ENCODE measurements at places on chromosomes 6 and 20. TPM values are rescaled to one million over a fixed set of nuclear protein-coding genes. Genes with fewer than 3 reads are reported as not detected.
A peak's percentile ranks its signal among the peaks of the same experiment; 100 is the strongest.

The DYNLT2 gene
- total RNA-seq = 3.0 TPM

The XRN2 gene
- total RNA-seq = 67.1 TPM

The EPPIN gene
- 0.17 TPM for total RNA-seq

The SIRPG gene
- total RNA-seq = not detected

The PSMB8 gene
- 12.4 TPM for total RNA-seq

The SALL4 gene
- total RNA-seq = 2.3 TPM

DNA sequence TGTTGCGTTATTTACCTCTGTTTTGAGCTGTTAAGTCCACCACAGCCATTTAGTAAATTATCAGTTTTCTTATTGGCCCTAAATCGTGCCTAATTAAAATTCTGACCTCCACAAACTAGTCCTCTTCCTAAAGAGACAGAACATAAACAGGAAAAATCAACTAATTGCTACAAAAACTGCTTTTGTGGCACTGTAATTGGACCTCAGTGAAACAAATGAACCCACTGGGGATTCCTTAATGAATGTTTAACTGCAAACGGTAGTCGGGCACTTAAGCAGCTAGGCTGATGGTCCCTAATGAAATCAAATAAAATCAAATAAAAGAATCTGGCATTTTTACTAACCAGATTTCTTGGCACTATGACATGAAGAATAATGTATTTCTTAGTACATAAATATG is 513.4 kb upstream of the SLC35B3 start:
- peak; percentile 79 for DNase-seq

DNA sequence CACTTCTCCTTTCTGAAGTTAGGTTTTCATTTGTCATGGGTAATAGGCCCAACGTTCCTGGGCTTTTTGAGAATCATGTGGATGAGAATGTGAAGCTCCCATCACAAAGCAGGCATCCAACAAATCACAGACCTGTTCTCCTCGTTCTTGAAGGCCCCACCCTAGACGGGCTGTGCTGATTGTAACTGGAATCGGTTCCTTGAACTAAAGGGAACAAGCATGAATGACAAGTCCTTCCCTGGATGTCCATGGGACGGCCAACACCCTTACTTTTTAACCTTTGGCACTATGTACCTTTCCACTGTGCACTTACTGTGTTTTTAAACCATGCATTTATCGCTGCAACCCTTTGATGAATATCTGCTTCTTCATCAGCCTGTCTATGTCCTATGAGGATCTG is 438.2 kb downstream of the CD83 start:
- DNase-seq = no peak

GRCh38 chr20:59891581-59891980 is 41.9 kb downstream of the SYCP2 start:
- DNase-seq = no peak

- no peak for DNase-seq
Measured at GRCh38 chr6:75762063-75762462, 13.0 kb downstream of the MYO6 start.

DNA sequence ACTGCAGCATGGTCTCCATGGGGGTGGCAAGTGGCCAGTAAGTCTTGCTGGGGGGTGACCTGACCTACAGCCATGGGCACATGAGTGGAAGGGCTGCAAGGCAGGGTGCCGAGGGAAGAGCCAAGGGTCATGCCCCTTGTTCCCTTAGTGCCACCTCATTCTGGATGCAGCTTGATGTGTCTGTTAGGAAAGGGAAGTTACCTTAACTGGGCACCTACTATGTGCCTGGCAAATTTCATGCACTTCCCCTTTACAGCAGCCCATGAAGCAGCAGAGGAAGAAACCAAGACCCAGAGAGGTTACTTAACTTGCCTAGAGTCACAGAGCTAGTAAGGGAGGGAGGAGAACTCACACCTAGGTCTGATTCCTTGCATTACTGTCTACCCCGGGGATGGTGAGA is 174.0 kb downstream of the MRPL14 start:
- no peak for DNase-seq

DNA sequence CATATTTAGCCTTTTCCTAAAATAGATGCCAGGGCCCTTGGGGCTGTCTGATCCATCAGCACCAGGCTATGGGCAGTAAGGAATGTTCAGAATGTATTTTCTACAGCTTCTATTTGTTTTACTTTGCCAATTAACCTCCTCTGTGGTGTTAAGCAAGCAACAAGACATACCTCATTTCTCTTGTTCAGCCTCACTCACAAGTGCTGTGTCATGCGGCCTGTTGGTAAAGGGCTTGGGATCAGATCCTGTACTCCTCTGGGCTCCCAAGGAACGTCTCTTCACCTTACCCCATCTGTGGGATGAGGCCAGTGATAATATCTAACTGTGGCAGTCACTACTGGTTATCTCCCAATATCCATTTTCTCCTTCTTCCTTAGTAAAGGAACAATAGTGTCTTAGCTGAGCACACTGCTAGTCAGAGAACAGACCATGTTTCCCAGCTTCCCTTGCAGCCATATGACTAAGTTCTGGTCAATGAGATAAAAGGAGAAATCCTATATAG is 7.0 kb upstream of the DSTN start:
- no peak for DNase-seq

- DNase-seq = no peak
Measured at GRCh38 chr6:73579851-73580246, 59.0 kb upstream of the EEF1A1 start.

DNA sequence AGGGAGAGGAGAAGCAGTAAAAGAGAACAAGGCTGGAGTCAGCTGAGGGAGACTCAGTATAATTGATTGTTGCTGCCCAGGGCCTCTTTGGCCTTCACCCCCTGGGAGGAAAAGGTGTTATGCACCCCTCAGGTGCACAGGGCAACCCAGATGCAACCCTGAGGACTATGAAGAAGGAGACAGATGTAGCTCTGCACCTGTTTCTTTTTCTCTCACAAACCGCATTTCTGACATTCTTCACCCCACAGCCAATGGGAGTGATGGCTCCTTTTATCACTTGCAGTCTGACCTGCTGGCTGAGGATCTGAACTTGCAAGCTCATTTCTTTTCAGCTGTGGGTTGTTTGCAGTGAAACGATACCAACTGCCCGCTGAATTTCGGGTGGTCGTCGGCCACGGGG is 64.1 kb upstream of the F13A1 start:
- DNase-seq = no peak

- no peak for DNase-seq
Measured at GRCh38 chr20:2386516-2387179, 5.9 kb downstream of the TGM6 start.

DNA sequence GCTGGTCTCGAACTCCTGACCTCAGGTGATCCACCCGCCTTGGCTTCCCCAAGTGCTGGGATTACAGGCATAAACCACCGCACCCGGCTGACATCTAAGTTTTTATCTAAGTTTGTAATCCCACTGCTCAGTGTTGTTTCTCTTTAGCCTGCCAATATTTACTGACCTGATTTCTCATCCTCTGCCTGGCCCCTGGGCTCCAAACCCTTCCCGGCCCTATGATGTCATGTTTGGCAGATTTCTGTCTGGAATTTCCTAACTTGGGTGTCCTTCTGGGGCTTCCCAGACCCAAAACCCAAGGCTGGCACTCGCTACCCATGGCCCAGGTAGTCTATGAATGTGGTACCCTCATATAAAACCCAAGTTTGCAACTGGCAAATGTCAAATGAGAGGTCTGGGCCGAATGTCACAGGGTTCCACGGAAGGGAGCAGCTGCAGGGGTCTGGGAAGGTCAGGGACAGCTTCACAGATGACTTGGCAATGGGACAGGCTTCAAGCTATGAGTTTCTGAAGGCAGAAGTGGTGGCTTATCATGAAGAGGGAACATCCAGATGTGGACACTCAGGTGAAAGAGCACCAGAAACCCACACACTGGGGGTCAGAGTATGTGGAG is 54.9 kb downstream of the TMEM170B start:
- no peak for DNase-seq

DNA sequence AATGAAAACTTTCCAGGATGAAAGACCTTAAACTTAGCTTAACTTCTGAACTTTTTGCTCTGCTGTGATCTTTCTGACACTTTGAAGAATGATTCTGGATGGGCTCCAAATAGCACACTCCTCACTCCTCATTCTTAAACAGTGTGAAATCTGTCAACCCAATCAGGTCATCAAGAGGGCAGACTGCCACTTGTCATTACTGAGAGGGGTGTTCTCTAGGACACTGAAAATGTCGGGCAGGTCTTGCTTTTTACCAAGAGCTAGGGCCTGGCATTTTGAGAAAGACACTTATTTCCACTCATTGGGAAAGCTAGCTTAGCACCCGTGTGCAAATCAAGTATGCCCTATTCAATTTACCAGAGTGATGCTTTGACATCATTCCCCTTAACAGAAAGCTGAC is 122.2 kb downstream of the MTFR2 start:
- no peak for DNase-seq

DNA sequence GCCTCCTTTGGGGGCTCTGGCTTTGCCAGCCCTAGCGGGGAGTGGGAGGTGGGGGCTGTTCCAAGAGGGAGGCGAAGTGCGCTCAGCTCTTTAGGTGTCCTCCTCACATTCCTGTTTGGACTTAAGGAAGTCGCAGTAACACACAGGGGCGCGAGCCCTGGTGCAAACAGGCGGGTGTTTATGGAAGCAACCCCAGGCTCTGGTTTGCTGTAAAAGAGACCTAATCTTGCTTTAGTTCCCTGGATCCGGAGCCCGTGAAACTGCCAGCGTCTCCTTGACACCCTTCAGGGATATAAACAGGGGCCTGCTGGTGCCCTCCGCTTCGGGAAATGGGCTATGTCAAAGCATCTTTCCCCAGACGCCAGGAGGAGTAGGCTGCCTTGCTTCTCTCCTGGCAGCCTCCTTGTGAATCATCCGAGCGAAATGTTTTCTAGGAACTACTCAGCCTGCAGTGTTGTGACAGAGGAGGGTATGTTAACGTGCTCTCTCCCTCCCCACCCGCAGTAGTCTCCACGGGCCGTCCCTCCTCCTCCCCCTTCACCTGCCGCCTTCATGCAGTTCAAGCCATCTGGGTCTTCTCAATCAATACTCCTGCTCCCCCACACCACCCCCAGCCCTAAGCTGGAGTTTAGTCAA is 168.0 kb upstream of the LRFN2 start:
- no peak for DNase-seq

DNA sequence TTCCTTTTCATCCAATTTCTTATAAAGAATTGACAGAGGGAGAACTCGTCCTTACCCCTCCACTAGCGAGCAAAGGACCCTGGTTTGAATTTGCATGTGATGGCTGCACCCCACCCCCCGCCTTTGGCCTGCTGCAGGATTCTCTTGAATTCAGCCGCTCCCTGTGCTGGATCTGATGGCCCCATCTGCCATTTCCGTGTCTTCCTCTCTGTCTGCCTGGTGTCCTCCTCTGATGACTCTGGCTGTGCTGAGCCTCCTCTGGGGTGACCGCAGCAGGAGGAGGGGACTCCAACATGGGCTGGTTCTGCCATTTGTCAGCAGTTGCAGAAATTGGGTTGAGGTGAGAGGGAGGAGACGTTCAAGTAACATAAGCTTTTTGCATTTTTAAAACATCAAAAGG is 188.8 kb downstream of the DLL1 start:
- DNase-seq = no peak

GRCh38 chr20:63366390-63367365 is 5.5 kb upstream of the CHRNA4 start:
- no peak for DNase-seq

- no peak for DNase-seq
Measured at GRCh38 chr6:139701003-139701402, 326.6 kb upstream of the CITED2 start.

GRCh38 chr6:7152462-7152861 is 44.7 kb downstream of the RREB1 start:
- DNase-seq = no peak

DNA sequence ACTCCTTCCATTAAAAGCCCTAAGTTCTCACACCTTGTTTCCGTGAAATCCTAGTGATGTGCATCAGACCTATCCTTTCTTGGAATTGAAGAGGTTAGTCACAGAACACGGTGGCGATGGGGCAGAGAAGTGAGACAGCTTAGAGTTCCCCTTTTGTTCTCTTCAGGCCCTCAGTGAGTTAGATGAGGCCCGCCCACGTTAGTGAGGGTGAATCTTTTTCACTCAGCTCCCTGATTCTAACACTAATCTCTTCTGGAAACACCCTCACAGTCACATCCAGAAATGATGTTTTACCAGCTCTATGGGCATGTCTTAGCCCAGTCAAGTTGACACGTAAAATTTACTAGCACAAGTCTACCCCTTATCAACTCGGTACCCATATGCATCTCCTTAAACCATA is 172.7 kb upstream of the NOX3 start:
- DNase-seq = no peak

DNA sequence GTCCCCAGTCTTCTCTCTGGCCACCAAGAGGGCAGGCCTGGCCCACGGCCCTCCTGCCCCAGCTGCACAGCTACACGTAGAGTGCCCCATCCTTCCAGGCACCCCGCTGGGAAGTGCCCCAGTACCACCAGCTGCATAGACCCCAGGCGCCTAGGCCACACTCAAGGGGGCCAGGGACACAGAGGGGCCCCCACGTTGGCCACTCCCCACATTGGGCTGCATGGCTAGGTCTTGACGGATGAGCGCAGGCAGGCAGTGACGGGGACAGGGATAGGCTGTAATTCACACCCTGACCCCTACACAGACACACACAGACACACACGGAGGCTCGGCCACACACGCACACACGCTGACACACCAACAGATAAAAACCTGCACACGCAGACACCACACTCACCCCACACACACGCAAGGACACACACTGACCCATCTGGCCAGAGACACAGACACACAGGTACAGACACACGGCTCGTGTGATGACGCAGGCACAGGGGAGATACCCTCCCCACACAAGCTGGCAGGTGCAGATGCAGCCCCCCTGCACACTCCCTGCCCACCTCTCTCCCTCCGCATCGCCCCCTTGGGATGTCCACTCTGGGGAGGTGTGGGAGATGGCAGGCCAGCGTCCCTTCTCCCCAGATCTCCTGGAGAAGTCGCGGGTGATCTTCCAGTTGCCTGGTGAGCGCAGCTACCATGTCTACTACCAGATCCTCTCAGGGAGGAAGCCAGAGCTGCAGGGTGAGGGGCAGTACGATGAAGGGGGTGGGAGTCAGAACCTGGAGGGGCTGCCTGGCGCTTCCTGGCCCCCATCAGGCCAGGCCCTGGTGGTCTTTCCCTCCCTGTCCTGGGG is 30.0 kb downstream of the MYH7B start:
- DNase-seq = no peak

GRCh38 chr6:97412511-97412910 is 129.5 kb upstream of the MMS22L start:
- no peak for DNase-seq

- no peak for DNase-seq
Measured at GRCh38 chr6:69994251-69994650, 127.9 kb downstream of the COL19A1 start.

GRCh38 chr6:43907789-43908472 is 137.9 kb downstream of the VEGFA start:
- no peak for DNase-seq
